Activated T-helper 2 cell treated with anti-CD3 and anti-CD28 coated beads, Interferon-gamma antibody, Interleukin-2, Interleukin-4, amounts not matched to agents 10 μg/mL and 5 μg/mL and 100 μg/mL, durations not matched to agents 14 hours and 24 hours and 36 hours (primary cell): ENCODE measurements at places on chromosomes 16 and 17. TPM values are rescaled to one million over a fixed set of nuclear protein-coding genes. Genes with fewer than 3 reads are reported as not detected.

DNA sequence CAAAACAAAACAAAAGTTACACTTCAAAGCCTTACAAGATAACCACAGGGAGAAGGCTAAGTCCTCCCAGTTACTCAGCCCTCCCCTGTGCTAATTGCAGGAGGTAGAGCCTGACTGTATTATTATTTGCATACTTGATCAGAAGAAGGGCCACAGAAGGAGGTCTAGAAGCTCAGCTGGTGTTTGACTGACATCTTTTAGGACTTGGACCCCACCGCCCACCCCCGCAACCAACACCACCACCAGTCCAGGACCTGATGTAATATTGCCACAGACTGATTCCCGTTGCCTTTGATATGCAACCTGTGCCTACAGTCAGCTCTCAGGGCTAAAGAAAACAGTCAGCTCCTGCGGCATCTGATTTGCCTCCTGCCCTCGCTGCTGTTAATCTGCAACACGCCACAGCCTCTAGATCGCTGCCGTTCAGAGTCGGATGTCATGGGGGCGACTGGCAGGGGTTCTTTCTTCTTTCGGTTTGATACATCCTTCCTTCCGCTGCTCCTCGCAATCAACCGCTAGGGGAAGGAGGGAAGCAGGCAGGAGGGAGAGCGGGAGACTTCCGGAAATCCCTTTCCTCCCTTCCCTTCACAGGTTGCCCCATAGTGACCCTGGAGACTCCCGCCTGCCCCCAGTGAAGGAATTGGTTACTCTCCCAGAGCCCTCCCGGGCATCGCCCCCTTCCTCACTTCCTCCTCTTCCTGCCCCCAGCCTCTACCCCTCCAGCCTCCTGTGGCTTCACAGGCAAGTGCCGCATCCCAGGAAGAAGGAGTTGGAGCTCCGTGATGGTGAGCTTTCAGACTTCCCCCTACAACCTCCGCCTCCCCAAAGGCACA is 90.5 kb upstream of the SOX9 start:
- no peaks in the 10 kb centered on the region for H3K27me3 ChIP-seq
- peak overlapping the region; percentile 38 for H3K4me3 ChIP-seq
- DNase-seq, result peak; percentile 10
- no peaks in the 10 kb centered on the region for H3K36me3 ChIP-seq
- no peak overlapping the region for H3K27ac ChIP-seq

- no peak overlapping the region for H3K4me3 ChIP-seq
- H3K4me1 ChIP-seq, result no peaks in the 10 kb centered on the region
Measured at GRCh38 chr16:77271532-77272426, 72.6 kb downstream of the SYCE1L start.

DNA sequence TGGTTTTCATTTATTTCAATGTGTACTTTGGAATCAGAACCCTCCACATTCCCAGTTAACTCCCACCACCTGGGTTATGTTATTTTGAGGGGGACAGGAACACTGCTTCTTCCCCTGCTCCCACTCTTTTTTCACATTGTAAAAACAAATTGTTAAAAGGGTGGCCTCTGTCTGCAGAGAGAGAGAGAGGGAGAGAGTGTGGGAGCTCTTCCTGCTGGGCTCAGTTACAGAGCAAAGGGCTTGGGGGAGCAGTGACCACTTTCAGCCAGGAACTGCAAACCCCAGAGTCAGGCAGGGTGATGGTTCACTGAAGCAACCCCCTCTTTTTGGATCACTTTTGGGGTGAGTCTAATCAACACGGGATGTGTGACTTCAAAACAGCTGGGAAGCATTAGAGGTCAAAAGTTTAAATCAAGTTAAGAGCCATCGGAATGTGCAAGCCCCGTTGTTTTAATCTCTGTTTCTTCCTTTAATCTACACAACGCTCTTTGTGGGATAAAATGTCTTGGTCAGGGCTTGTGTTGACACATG is 577.0 kb upstream of the CDH11 start:
- no peak overlapping the region for H3K27ac ChIP-seq
- H3K4me3 ChIP-seq, result no peak overlapping the region
- DNase-seq, result no peak
- H3K27me3 ChIP-seq, result no peaks in the 10 kb centered on the region
- H3K36me3 ChIP-seq, result no peaks in the 10 kb centered on the region

GRCh38 chr16:82936941-82937551 is 310.3 kb downstream of the CDH13 start:
- no peaks in the 10 kb centered on the region for H3K36me3 ChIP-seq
- H3K27ac ChIP-seq, result no peak overlapping the region
- no peak overlapping the region for H3K4me3 ChIP-seq
- H3K27me3 ChIP-seq, result no peaks in the 10 kb centered on the region
- no peaks in the 10 kb centered on the region for H3K4me1 ChIP-seq

DNA sequence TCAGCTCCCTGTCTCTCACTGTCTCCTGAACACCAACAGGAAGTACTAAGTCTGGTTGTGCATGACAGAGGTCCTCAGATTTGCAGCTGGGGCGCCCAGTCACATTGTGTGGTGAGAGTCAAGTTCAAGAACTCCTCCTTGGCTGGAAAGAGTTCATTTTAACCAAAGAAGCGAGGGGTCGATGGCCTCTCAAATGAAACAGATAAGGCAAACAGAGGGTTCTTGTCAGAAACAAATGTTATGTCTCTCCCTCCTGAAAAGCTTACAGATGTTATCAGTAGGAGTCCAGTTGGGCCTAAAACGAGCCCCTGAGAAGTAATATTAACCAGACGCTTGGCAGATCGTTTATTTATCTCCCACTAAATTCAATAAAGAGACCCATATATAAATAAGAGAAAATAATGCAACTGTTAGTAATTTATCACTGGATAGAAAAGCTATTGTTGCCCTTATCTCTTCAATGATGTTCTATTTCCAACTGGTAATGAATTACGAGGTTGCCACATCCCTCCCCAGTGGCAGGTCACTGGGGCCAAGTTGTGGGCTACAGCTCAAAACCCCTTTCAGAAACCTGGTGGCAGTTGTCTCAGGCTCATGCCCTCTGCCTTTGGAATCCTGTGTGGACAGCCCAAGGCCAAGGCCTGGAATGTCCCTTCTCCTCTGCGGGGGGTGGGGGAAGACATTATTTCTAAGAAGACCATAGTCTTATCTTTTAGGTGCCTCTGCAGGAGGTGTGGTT is 307.5 kb upstream of the DYNLRB2 start:
- H3K4me3 ChIP-seq, result no peak overlapping the region
- no peaks in the 10 kb centered on the region for H3K36me3 ChIP-seq
- DNase-seq, result no peak
- peaks cover 7% of the 10 kb centered on the region for H3K4me1 ChIP-seq
- no peak overlapping the region for H3K27ac ChIP-seq

DNA sequence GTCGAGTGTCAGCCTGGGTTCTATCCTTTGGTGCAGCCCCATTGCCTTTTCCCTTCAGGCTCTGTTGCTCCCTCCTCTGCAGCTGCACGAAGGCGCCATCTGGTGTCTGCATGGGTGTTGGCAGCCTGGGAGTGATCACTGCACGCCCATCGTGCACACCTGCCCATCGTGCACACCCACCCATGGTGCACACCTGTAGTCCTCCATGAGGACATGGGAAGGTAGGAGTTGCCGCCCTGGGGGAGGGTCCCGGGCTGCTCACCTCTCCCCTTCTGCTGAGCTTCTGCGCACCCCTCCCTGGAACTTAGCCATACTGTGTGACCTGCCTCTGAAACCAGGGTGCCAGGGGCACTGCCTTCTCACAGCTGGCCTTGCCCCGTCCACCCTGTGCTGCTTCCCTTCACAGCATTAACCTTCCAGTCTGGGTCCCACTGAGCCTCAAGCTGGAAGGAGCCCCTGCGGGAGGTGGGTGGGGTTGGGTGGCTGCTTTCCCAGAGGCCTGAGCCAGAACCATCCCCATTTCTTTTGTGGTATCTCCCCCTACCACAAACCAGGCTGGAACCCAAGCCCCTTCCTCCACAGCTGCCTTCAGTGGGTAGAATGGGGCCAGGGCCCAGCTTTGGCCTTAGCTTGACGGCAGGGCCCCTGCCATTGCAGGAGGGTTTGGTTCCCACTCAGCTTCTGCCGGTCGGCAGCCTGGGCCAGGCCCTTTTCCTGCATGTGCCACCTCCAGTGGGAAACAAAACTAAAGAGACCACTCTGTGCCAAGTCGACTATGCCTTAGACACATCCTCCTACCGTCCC is 2.9 kb downstream of the CTRL start:
- H3K27ac ChIP-seq, result no peak overlapping the region
- peaks cover under 1% of the 10 kb centered on the region for H3K4me1 ChIP-seq
- H3K4me3 ChIP-seq, result no peak overlapping the region
- H3K36me3 ChIP-seq, result peaks cover 38% of the 10 kb centered on the region
- no peaks in the 10 kb centered on the region for H3K27me3 ChIP-seq

NPIPA5 gene
- total RNA-seq, result 13.8 and 16.0 TPM in 2 replicates

GRCh38 chr16:5841974-5842373 is 744.4 kb upstream of the EEF2KMT start:
- no peak overlapping the region for H3K27ac ChIP-seq
- no peak overlapping the region for H3K4me3 ChIP-seq
- no peaks in the 10 kb centered on the region for H3K27me3 ChIP-seq
- no peaks in the 10 kb centered on the region for H3K4me1 ChIP-seq
